Activated CD4-positive, alpha-beta T cell treated with anti-CD3 and anti-CD28 coated beads for 24 hours (primary cell): ENCODE measurements at places on chromosomes 3 and 15.

- DNase-seq, result no peak
Observed at GRCh38 chr3:48899273-48899672, 591 bp upstream of the SLC25A20 start.

DNA sequence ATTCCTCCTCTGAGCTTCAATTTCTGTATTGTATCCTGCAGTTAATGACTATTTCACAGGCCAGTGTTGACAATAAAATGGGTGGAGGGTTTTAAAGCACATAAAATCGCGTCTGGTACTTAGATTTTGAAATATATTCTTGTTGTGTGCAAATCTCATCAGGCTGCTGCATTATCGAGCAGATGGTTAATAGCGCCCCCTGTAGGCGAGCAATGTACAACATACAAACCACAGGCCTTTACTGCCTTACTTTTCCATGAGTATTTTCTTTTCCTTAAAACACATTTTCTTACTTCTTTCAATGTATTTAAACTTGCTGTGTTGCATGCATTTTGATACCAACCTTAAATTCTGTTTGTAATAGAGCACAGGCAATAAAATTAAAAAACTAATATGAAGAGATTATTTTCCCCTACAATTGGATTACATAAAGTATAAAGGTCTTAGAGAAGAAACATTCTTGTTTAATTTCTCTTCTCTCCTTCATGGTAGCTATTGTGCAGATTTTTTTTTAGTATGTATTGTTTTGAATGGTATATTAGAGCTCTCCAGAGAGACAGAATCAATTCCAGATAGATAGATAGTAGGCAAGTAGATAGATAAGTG, 608.4 kb downstream of the CADM2 start:
- no peak for DNase-seq

- no peak for DNase-seq
Observed at GRCh38 chr3:45042162-45042561, 16.1 kb downstream of the CLEC3B start.

GRCh38 chr3:14512281-14512941, 27.7 kb downstream of the GRIP2 start:
- no peak for DNase-seq
